Mucosa of gallbladder (tissue), 1 donor: ENCODE measurements at places on chromosomes 13 and 19. TPM values are rescaled to one million over a fixed set of nuclear protein-coding genes. Genes with fewer than 3 reads are reported as not detected.

Gene FOXO1
- total RNA-seq, result 24.9 TPM

Gene CEACAM5
- 1.2 TPM for total RNA-seq

Gene KLK14
- total RNA-seq, result 0.63 TPM

Gene ARHGAP45
- total RNA-seq, result 42.4 TPM

Gene PLPPR3
- total RNA-seq, result 0.20 TPM

Gene ZNF536
- total RNA-seq, result 1.4 TPM

Gene MAST1
- 0.83 TPM for total RNA-seq

Gene ZNF530
- 5.1 TPM for total RNA-seq

GRCh38 chr13:24822640-24823039 lies 58.7 kb downstream of the RNF17 start:
- no peak for DNase-seq

DNA sequence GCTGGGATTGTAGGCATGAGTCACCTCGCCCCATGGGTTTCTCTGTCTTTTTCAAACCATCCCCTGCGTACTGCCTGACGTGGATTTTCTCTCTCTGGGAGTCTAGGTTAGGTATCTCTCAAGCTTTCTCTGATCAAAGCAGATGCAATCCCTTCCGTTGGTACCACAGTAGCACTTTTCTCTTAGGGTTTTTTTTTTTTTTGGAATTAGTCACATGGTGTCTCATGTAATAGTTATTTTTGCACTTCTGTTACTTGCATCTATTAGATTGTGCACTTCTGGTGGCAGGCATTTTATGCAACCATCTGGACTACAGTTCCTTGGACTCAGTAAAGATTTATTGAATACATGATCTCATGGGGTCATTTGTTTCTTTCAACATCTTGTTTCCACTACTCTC lies 72.1 kb downstream of the GPC6 start:
- DNase-seq, result no peak

DNA sequence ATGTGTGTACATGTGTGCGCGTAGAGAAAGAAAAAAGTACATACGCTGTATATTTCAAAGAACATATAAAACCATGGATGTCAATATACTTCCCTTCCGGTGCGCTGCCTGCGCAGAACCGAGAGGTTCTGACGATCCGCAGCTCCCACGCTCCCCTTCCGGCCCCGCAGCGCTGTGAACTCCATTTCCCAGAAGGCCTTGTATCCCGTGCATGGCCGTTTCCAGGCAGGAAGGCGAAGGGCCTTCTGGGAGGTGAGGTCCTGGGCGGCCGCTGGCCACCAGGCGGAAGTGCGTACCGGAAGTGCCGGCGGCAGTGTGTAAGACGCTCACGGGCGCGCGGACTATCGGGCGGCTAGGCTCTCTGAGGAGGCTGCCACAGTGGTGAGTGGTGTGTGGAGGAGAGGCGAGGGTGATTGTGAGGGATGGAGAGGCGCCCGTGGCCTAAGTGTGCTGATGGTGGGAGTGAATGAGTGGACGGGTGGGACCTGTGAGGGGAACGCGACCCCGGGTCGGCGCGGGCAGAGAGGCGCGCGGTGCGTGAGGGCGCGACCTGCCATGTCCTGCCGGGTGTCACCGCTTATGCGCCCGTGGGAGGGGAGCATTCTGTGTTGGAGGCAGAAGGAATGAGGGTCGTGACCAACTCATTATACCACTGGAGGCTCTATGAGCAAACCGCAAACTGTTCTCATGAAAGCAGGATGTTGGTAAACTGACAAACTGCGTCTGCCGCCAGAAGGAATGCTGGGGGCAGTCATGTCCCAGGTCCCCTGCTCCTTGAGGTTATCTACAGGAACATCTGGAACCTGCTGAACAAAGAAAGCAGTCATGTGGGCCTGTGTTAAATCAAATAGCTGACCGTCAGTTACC lies at the start of gene ERVK3-1:
Gene ERVK3-1, plus strand, starts transcription at position 313 of the 867 bp plus-strand sequence. CDS start 6,792 bp downstream, outside the sequence.
- DNase-seq, result peak; percentile 96

GRCh38 chr13:36778083-36778671 lies 40.8 kb upstream of the RFXAP start:
- DNase-seq, result no peak

DNA sequence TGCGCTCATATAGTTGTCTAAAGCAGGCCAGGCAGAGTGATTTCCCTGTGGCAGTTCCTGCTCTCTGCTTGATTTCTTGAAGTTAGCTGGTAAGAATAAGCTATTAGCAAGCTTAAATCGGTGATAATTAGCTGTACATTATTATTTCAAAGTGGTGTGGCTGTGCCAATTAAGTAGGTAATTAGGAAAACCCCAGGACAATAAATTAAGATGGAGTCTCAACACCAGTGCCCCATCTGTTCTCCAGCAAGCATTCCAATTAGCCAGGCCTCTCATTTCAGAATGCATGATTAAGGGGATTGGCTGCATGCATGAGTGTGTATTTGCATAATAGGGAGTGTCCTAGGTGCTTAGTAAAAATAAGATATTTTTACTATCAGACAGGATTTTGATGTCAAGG lies 342.3 kb downstream of the GPC5 start:
- DNase-seq, result no peak
